Pulmonary artery endothelial cell (primary cell): ENCODE measurements at places on chromosomes 7 and 10. TPM values are rescaled to one million over a fixed set of nuclear protein-coding genes. Genes with fewer than 3 reads are reported as not detected.

Gene RELN
- 1.0 and 7.9 TPM in 2 replicates for total RNA-seq

Gene SCIN
- total RNA-seq, result under 0.01 and 0.18 TPM in 2 replicates

DNA sequence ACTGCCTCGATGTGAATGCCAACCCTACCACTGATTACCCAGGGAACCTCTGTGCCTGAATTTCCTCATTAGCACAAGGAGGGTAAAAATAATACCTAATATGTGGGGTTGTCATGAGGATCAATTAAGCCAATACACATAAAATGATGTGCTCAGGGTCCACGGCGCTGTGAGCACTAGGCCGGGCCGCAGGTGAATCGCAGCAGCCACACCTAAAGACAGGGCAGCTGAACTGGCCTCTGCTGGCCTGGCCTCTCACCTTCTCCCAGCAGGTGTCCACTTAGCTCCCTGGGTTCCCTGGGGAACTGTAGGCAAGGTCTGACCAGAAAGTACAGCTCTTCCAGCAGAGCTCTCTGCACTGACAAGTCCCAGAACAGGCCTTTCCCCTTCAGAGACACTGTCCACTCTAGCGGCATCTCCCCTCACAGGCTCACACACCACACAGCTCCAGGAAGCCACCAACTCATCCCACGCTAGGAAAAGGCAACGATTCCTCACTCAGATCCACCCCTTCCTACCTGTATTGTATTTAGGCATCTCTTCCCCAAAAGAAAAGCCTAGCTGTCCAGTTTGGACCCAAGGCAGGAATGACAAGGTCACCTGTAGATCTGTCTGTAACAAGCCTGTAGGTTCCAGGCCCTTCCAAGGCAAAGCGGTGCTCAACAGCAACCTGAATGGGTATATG is 273.1 kb downstream of the USP6NL start:
- DNase-seq, result no peak

Gene LBX1
- total RNA-seq, result not detected in 2 replicates

Gene SVOPL
- total RNA-seq, result not detected in 2 replicates

DNA sequence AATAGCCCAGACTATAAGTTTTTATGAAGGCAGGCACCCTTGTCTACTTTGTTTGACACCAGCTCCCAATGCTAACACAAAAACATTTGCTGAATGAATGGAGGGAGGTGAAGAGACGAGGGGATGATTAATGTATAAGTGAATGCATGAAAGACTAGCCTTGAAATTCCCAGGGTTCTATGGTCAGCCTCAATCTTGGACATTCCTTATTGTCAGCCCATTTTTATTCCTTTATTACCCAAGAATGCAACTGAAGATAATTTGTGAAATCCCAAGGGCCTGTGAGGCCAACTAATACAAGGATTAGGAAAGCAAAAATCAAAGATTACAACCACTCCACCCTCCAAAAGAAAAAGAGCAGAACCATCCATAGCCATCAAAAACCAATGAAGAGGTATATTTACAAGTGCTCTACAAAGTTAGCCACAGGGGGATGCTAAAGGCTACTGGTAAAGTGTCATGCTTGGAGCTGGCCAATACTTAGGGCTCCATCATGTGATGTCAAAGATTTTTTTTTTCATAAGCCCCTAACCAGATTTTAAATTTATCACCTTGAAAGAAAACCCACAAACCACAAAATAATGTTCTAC is 40.0 kb upstream of the ASAH2 start:
- no peak for DNase-seq

GRCh38 chr7:131836733-131837132 is 280.3 kb upstream of the PODXL start:
- DNase-seq, result no peak

- no peak for DNase-seq
These were observed 23.2 kb downstream of the STMP1 start for GRCh38 chr7:135685306-135686084.
